Left hindlimb (tissue), 1 donor: ENCODE measurements at places on chromosomes 5 and 9.

DNA sequence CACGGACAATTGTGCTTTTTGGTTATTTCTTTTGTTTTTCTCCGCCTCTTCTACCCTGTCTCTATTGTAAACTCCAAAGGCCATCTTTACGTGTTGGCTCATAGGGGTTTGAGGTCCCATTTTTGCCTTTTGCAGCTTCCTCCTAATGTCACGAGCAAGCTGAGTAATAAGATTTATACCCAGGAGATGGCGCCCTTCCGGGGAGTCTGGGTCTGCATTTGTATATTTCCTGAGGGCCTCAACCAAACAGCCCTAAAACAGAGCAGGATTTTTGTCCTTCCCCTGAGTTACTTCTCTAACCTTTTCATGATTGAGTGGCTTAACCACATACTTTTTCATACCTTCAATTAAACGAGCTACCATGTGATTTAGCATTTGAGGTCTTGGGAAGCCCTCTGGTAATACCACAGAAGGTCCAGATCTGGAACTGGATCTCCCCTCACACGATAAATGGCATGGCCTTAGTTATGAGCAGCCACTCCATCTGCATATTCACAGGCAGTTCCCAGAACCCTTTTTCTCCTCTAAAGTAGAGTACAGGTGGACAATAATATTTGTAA lies 11.2 kb upstream of the CFAP95 start:
- no peak for DNase-seq

GRCh38 chr5:37859805-37860204 lies 20.0 kb upstream of the GDNF start:
- DNase-seq, result no peak

DNA sequence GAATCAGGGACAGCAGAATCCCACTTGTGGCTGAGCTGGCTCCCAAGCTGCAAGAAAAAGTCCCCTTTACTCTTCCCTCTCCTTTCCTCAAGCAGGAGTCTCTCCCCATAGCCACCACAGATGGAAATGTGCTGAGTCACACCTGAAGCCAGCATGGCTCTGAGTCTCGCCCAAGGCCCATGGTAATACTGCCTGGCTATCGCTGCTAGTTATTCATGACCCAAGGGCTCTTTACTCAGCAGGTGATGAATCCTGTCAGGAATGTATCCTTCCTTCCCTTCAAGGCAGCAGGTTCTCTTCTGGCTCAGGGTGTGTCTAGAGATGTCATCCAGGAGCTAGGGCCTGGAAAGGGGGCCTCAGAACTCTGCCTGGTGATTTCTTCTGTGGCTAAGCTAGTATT lies 403.3 kb upstream of the PTPRD start:
- no peak for DNase-seq

GRCh38 chr5:134090522-134090921 lies 24.0 kb upstream of the TCF7 start:
- DNase-seq, result peak; percentile 19

- DNase-seq, result no peak
Measured at GRCh38 chr5:68116408-68116807, 99.1 kb upstream of the PIK3R1 start.

DNA sequence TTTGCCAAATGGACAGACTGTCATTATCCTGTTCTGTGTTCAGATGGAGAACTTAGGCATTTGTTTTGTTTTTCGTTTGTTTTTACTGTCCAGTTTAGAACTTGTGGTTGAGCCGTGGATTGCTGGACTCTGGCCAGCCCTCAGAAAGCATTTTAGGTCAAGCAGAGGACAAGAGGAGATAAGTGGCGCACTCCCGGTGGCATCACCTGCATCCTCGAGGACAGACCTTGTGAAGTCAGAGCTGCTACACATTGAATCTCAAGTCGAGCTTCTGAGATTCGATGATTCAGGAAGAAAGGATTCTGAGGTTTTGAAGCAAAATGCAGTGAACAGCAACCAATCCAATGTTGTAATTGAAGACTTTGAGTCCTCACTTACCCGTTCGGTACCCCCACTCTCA lies 8.9 kb downstream of the MTRR start:
- no peak for DNase-seq

GRCh38 chr9:20725675-20726074 lies 41.6 kb downstream of the FOCAD start:
- no peak for DNase-seq

- DNase-seq, result no peak
Measured at GRCh38 chr5:57066924-57067596, 106.8 kb upstream of the GPBP1 start.

GRCh38 chr5:103745353-103746065 lies 182.9 kb upstream of the NUDT12 start:
- no peak for DNase-seq

- no peak for DNase-seq
Measured at GRCh38 chr5:138719811-138720210, 33.4 kb upstream of the CTNNA1 start.

DNA sequence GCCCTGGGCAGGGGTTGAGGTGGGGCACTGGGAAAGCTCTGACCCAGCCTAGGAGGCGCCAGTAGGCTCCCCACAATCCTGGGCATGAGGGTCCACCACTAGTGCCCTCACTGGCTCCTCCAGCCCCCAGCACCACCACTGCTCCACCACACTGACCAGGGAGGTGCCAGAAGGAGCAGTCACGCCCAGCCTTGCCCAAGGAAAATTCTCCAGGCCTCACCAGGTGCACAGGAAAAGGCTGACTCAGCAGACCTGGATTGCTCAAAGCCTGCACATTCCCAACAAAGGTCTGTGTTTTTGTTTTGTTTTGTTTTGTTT lies 62.9 kb downstream of the ZNF354C start:
- DNase-seq, result no peak

DNA sequence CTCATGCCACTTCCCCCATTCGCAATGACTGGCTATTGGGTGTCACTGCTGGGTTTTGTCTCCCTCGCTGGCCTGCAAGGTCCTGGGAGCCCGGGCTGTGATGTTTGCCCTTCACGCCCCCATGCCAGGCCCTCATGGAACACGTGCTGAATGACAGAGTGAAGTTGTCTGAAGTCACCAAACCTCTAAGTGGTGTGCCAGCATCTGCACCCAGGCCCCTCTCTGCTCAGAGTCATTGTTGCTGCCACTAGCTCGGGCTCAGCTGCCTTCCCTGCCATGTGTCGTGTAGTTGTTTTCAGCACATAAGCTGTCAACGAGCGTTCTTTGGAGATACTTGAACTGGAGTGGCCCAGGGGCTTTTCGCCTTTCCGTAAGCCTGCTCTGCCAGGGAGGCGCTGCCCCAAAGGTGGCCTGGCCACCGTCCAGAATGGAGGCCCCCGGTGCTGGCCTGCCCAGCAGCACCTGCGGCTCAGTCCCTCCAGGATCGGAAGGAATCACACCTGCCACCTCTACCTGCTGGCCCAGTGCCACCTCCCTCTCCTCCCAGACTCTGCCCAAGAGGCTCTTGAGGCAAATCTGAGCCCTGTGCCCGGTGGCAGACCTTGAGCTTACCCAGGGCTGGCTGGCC lies 250.1 kb downstream of the PBX3 start:
- DNase-seq, result no peak

GRCh38 chr9:8904771-8905515 lies 1105.4 kb upstream of the DMAC1 start:
- no peak for DNase-seq

GRCh38 chr5:90294604-90295003 lies 115.0 kb downstream of the CETN3 start:
- no peak for DNase-seq

DNA sequence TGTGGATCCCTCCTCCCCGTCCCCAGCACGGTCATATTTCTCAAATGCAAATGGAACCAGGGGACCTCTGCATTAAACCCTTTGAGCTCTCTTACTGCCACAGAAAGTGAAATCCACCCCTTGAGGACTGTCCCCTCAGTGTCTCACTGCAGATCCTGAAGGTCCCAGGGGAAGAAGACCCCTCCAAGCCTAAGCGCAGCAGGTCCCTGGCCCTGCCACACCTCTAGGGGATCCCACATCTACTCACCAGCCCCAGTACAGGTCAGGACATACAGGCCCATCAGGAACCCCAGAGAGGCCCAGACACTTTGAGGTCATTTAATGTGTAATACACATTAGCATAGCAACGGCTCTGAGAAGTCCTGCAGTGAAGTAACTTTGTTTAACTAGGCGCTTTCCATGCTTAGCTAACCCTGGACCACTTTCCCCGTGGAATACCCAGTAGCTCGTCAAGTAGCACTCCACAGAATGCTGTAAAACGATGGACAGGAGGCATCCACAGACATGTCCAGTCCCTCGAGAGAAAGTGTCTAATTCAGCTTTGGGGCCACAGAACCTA lies 54.7 kb upstream of the ALDH1B1 start:
- no peak for DNase-seq

- DNase-seq, result no peak
Measured at GRCh38 chr5:80481019-80481893, 6.6 kb upstream of the FAM151B start.

- DNase-seq, result no peak
Measured at GRCh38 chr9:117466111-117466510, 51.3 kb upstream of the ASTN2 start.

- DNase-seq, result no peak
Measured at GRCh38 chr9:91546574-91546973, 122.9 kb upstream of the NFIL3 start.

DNA sequence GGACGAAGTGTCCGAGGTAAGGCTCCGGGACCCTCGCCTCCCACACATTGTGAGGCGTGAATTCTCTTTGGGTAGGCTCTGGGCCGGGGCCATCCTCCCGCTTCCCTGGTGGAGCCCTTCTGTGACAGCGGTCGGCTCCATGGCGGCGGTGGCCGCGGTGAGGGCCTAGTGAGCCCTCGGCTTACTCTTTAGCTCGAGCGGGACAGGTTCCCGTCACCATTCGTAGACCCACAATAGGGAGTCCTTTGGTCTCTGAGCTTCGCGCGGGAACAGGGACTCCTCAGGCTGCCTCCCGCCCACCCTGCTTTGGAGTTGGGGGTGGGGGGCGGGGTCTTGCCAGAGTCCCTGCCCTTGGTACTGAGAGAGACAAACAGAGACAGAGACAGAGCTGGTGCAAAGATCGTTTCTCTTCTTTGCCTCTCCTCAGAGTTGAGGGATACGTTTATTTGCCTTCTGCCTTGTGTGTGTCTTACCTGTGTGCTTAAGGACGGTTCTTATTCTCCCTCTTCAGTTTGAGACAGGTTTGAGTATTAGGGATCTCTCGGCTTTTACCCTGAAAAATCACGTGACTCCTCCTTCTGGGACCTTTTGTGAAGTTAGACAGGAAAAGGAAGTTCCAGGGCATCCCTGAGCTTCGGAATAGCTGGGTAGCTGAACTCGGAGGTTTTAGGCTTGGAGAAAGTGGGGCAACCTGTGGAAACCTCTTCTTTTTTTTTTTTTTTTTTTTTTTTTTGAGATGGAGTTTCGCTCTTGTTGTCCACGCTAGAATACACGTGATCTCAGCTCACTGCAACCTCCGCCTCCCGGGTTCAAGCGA lies 833 bp downstream of the ANKHD1 start:
- DNase-seq, result peak; percentile 68

DNA sequence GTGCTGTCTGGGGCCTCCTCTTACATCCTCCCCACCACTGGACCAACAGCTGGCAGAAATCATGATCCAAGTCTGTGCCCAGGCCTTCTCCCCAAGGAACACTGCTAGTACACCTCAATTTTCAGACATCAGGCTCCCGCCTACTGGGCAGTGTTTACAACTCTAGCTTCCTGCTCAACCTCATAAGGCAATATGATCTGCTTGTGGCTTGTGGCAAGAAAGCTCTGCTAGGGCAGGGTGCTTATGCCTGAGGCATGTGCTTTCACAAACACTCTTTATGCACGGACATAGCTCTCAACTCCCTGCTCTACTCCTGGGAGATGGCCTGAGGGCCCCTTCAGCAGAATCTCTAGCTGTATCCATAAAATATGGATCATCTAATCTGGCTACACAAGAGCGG lies 32.5 kb downstream of the SH3TC2 start:
- DNase-seq, result no peak

- no peak for DNase-seq
Measured at GRCh38 chr5:128126241-128126640, 42.7 kb downstream of the SLC12A2 start.

DNA sequence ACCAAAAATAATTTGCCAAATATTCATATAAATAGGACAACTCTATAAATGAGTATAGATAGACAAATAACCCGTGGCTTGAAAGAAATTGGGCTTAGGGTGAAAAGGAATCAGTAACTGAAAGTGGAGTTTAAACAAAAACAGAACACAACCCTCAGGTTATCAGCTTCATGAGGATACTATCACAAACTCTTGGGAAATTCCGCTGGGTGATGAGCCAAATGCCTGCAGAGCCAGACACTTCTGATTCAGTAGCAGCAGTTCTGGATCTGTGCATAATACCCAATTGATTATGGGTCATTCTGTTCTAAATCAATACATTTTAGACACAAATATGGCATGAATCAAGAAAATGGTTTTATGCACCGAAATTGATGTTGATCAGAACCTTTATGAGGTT lies 72.4 kb downstream of the CAMK4 start:
- no peak for DNase-seq

GRCh38 chr5:143968071-143968878 lies 156.3 kb downstream of the HMHB1 start:
- DNase-seq, result no peak

GRCh38 chr5:34767180-34767579 lies 71.8 kb upstream of the TTC23L start:
- no peak for DNase-seq

DNA sequence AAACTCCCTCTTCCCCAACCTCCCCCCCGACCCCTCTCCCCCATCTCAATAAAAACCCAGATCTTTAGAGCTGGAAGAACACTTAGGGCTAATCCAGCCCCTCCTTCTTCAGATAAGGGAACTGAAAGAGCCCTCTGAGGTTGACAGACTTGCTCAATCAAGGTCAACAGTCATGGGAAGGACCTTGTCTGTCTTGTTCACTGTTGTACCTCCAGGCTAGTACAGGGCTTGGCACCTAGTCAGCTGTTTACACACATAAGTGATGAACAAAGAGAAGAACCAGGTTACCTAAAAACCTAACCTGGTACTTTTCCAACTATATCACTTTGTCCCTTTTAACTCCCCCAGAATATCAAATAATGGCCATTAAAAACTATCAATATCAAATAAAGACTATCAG lies 2.4 kb downstream of the TTC39B start:
- DNase-seq, result no peak

DNA sequence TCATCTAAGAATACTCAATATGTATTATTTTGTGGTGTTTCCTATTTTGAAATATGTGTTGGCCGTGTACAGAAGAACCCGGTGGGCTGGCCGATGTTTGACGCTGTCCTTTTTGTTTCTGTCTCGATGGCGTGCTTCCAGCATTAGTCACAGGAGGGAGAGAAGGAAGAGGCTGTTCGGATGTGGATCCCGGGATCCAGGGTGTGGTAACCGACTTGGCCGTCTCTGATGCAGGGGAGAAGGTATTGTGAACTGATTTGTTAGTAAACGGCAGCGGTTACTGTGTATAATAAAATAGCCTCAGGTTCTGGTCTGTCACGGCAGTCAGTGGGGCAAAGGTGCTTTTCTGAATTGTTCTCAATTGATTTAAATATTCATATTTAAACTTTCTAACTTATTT lies 275.0 kb downstream of the ARHGEF28 start:
- DNase-seq, result no peak
